ENCODE measurements at places on chromosomes 1 and 21.

GRCh38 chr1:29289493-29289892, 53.2 kb downstream of the PTPRU start:
- DNase-seq = no peak

GRCh38 chr1:185073725-185074124, 28.4 kb downstream of the RNF2 start:
- no peak for DNase-seq

GRCh38 chr21:31932470-31932764, 59.6 kb downstream of the HUNK start:
- no peak for DNase-seq

- DNase-seq = no peak
Measured at GRCh38 chr1:208030288-208031091, 119.6 kb upstream of the CD34 start.

- DNase-seq = no peak
Measured at GRCh38 chr1:240044620-240045019, 47.1 kb upstream of the FMN2 start.

- DNase-seq = no peak
Measured at GRCh38 chr1:212633161-212633560, 24.6 kb downstream of the ATF3 start.

DNA sequence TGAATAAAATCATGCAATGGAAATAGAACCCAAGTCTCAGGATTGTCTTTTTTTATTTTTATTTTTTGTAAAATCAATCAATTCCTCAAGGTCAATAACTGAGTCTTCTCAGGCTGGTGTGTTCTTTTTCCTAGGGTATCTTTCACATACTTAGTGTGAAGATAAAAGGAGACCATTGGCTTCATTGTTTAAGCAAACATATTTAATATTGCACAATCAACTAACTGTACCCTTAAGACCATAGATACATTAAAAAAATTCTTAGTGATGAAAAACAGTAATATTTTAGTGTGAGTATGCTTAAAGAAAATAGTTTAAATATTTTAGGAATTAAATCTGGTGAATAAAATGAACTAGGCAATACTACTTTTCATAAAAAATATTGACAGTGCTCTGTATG, 31.4 kb downstream of the PDE4B start:
- no peak for DNase-seq

- DNase-seq = no peak
Measured at GRCh38 chr1:3168678-3169077, 99.7 kb downstream of the PRDM16 start.

Measured in stimulated activated CD8-positive, alpha-beta memory T cell treated with anti-CD3 and anti-CD28 coated beads, Interleukin-4, amount 100 ng/mL, for 4 hours (primary cell).